ENCODE measurements at places on chromosomes 11 and 22.
A peak's percentile ranks its signal among the peaks of the same experiment; 100 is the strongest.

GRCh38 chr11:129428557-129428956 is 52.9 kb downstream of the BARX2 start:
- no peak for DNase-seq

DNA sequence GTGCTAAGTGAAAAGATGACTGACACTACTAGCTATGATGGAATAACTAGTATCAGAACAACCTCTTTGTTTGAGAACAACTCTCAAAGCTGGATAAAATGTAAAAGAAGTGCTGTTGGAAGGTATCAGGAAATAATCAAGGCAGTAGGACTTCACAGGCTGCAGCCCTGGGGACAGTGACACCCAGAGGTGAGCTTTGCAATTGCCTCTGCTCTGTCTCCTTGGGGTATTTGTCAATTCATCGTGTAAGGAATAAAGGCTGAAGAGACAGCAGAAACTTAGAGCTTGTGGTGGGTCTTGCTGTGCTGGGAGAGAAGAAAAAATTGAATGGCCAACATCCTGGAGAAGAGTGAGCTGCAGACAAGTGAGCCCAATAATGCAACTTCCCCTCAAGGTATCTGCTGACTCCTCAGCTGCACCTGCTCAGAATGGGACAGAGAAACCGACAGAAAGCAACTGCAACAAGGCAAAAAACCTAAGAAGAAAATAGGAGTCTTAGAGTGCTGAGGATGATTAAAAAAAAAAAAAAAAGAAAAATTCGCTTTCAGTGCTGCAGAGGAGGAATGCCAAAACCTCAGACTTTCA is 141.1 kb downstream of the RCN1 start:
- peak; percentile 66 for DNase-seq

GRCh38 chr11:87466223-87466622 is 428.5 kb downstream of the TMEM135 start:
- DNase-seq = no peak

DNA sequence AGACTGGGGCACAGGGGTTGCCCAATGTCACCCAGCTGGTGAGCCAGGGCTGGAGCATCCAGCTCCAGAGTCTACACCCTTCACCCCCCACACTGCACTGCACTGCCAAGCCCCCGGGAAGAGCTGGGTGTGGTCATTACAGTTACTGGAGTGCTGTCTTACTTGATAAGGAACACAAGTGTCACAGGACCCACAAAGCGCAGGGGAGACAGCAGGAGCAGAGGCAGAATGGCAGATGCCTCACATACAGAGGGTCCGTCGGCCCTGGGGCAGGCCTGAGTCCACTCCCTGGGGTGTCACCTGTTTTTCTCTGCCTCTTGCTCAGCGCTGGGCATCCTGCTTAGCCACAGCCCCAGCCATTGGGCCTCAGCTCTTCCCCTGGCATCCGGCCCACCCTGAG is 7.7 kb downstream of the IL2RB start:
- peak; percentile 95 for DNase-seq

- no peak for DNase-seq
Measured at GRCh38 chr22:39825661-39826102, 67.9 kb downstream of the ENTHD1 start.

- peak; percentile 77 for DNase-seq
Measured at GRCh38 chr11:126344141-126345080, 11.1 kb upstream of the ST3GAL4 start.

GRCh38 chr11:12565406-12565805 is 108.8 kb upstream of the TEAD1 start:
- DNase-seq = no peak

DNA sequence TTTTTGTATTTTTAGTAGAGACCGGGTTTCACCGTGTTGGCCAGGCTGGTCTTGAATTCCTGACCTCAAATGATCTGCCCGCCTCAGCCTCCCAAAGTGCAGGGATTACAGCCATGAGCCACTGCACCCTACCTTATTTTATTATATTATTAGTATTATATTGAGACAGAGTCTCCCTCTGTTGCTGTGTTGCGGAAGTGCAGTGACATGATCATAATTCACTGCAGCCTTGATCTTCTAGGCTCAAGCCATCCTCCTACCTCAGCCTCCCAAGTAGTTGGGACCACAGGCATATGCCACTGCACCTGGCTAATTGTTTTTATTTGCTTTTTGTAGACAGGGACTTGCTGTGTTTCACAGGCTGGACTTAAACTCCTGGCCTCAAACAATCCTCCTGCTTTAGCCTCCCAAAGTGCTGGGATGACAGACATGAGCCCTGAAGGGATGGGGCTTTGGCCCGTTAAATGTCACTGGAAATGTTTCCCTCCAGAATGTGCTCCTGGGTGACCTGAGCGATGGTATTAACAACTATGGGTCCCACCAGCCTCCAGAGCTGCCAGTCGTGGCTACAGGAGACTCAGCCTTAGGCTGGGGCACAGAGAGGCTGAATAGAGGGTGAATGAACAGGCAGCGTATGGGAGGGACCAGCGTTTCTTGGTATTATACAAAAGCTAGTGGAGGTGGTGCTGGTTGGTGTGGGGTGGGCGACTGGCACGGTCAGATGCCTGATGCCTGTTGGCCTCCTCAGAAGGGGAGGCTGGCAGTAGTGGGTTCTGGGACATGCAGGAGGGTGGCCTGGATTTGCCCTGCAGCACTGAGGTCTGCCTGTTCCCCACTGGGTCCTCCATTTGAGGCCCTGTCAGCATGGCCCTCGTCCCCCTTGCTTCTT is 7.3 kb downstream of the TANGO2 start:
- peak; percentile 76 for DNase-seq

GRCh38 chr11:117409511-117409910 is 81.9 kb downstream of the CEP164 start:
- no peak for DNase-seq

DNA sequence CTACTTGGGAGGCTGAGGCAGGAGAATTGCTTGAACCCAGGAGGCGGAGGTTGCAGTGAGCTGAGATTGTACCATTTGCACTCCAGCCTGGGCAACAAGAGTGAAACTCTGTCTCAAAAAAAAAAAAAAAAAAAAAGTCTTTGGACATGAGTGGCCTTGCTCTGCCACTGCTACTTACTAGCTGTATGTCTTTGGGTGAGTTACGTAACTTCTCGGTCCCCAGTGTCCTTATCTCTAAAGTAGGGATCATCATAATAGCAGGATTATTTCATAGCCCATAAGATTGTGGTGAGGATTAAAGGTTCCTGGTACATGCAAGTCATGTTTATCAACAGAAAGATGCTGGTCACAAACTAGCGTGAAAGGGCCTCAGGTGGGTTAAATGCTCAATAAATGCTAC is 53.9 kb upstream of the HEPHL1 start:
- DNase-seq = no peak

- DNase-seq = peak; percentile 86
Measured at GRCh38 chr22:41285441-41285819, 557 bp downstream of the RANGAP1 start.

DNA sequence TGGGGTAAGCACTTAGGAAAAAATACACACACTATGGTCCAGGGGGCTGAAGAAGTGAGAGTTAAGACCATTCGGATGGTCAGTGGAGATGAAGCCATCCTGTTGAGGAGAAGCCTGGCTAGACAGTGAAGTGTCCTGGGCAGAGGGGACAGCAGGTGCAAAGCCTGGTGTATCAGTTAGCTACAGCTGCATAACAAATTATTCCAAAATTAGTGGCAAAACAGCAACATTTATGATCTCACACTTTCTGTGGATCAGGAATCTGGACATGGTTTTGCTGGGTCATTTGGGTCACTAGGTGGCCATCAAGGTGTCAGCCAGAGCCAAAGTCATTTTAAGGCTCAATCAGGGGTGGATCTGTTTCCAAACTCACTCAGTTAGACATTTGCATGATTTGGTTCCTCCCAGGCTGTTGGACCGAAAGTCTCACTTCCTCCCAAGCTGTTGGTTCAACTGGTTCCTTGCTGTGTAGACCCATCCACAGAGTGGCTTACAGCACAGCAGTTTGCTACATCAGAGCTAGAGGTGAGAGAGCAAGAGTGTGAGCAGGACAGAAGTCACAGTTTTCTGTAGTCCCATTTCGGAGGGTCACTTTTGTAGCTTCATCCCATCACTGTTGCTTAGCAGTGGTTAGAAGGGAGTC is 80.1 kb upstream of the ALX4 start:
- no peak for DNase-seq

DNA sequence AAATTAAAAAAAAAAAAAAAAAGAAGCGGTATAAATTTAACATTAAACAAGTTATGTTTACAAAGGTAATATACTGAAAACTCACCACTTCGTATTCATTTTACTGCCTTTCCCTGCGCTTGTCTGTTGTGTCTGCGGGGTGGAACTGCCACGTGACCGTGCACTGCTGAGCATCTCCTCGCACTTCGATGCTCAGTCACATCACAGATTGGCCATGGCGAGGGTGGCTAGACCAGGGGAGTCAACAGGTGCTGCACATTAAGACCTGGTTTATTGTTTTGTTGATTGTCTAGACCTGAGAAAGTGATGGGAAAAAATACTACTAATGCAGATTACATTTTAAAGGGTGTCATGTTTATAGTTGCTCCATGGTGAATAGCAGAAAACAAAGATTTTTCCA is 22.8 kb upstream of the TUB start:
- no peak for DNase-seq

DNA sequence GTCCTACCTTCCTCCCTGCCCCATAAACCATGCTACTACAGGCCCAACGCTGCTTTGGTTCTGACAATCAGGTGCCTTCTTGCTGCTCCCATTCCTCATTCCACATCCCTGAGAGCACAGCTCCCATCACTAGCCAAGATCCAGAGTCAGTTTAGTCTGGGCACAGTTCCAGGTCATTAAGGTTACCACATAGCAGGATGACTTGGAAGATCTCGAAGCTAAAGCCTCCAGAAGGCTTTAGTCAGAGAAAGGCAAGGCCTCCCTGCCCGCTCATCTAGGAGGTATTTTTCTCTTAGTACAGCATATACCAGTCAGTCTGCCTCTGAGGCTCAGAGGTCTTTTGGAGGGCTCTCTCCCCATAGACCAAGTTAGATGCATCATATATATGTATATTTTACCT is 30.3 kb downstream of the TRIM66 start:
- no peak for DNase-seq

- DNase-seq = peak; percentile 92
Measured at GRCh38 chr11:65366340-65366773, 11.8 kb downstream of the TIGD3 start.

- peak; percentile 41 for DNase-seq
Measured at GRCh38 chr11:130094614-130095013, 24.9 kb downstream of the APLP2 start.

DNA sequence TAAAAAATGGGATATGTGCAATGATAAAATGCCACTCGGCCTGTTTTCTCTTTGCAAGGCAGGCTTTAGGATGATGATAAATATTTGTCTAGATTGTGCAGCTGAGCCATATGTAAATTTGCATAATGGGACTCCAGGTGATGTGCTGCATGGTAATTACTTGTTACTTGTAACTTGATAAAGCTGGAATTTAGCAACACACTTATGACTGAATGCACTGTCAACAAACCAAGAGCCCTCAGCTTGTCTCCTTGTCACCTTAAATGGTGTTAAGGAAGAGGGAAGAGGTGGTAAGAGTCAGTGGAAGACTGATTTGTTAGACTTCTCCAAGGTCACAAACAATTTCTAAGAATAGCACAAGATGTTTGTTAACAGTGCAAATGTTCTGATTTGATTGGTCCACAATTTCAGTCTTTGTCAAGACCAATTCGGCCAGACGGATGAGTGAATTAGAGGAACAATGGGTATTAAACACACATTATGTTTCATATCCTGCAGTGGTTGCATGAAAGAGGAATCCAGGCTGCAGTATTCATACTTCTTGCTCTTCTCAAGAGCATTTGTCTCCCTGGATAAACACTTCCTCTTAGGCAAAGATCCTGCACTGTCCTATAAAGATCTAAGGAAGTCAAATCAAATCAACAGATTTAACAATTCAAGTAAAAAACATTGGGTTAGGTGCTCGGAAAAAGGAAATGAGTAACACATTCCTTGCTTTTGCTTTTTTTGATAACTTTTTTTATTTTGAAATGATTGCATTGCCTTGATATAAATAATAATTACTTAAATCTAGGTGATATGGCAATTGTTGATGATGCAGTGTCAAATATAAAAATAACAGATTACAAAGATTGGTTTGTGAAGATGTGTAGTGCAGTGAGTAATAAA is 448.3 kb upstream of the DDI1 start:
- DNase-seq = no peak

GRCh38 chr11:114193730-114194679 is 102.2 kb upstream of the NNMT start:
- no peak for DNase-seq

GRCh38 chr11:92413757-92414513 is 189.3 kb downstream of the FAT3 start:
- DNase-seq = no peak

DNA sequence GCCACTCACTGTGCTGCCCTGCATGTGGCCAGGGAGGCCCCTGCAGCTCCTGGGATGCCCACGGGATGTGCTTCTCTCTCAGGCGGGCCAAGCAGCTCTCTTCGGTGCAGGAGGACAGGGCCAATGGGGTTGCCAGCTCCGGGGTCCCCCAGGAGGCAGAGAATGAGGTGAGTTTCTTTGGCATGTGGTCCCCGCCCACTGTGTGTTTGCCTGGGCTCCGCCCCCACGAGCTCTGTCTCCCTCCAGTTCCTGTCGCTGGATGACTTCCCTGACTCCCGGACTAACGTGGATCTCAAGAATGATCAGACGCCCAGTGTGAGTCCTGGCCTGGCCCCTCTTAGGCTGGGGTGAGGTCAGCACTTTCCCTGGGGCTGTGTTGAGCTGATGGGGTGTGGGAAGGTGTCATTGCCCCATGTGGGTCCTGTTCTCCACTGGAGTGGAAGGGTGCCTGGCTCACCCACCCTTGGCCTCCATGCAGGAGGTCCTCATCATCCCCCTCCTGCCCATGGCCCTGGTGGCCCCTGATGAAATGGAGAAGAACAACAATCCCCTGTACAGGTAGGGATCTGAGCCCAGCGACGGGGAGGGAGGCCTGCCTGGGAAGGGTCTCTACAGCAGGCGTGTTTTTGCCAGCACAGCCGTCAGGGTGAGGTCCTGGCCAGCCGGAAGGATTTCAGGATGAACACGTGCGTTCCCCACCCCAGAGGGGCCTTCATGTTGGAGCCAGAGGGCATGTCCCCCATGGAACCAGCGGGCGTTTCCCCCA is 7.7 kb downstream of the SCO2 start:
- DNase-seq = no peak

GRCh38 chr22:47093720-47094119 is 331.3 kb downstream of the TBC1D22A start:
- DNase-seq = no peak

- DNase-seq = peak; percentile 53
Measured at GRCh38 chr11:69297787-69298266, 3.9 kb downstream of the MYEOV start.

GRCh38 chr22:25137577-25138525 is 61.8 kb upstream of the CRYBB3 start:
- peak; percentile 30 for DNase-seq

DNA sequence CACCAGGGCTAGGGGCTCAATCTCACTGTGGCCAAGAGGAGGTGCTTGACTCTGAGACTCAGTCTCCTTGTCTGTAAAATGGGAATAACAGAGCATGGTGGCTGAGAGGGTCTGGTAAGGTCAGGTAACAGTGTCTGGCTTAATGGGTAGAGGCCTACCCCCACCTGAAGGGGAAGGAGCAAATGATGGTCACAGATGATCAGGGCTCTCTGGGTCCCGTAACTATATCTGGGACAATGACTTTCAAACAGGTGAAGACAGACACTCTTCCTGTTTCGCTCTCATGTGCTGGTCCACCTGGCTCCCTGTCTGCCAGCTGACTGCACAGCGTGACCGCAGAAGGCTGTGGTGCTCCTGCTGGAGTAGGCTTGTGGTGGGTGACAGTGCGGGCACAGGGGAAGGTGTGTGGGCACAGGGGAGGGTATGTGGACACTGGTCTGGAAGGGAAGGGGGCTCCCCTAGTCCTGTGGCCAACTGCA is 4.0 kb downstream of the A4GALT start:
- DNase-seq = no peak

Data from hematopoietic multipotent progenitor cell treated with erythropoietin and hydrocortisone succinate and interleukin-3 and kit ligand, for 6 days (in vitro differentiated cells).